ENCODE measurements at places on chromosomes 16 and 17. TPM values are rescaled to one million over a fixed set of nuclear protein-coding genes. Genes with fewer than 3 reads are reported as not detected.

Gene WNK4
- total RNA-seq = 0.12 TPM

Gene CES5A
- not detected for total RNA-seq

Gene P2RX1
- 0.78 TPM for total RNA-seq

- no peak overlapping the region for H3K4me3 ChIP-seq
- peaks cover 5% of the 10 kb centered on the region for H3K4me1 ChIP-seq
- peaks cover 41% of the 10 kb centered on the region for H3K27me3 ChIP-seq
- no peak overlapping the region for H3K27ac ChIP-seq
- no peak for DNase-seq
Observed at GRCh38 chr17:38451840-38452529, 23.7 kb downstream of the ARHGAP23 start.

GRCh38 chr17:40065769-40066510 is 3.2 kb downstream of the THRA start:
- H3K27ac ChIP-seq = no peak overlapping the region
- DNase-seq = no peak
- H3K27me3 ChIP-seq = peaks cover 36% of the 10 kb centered on the region
- no peaks in the 10 kb centered on the region for H3K36me3 ChIP-seq

DNA sequence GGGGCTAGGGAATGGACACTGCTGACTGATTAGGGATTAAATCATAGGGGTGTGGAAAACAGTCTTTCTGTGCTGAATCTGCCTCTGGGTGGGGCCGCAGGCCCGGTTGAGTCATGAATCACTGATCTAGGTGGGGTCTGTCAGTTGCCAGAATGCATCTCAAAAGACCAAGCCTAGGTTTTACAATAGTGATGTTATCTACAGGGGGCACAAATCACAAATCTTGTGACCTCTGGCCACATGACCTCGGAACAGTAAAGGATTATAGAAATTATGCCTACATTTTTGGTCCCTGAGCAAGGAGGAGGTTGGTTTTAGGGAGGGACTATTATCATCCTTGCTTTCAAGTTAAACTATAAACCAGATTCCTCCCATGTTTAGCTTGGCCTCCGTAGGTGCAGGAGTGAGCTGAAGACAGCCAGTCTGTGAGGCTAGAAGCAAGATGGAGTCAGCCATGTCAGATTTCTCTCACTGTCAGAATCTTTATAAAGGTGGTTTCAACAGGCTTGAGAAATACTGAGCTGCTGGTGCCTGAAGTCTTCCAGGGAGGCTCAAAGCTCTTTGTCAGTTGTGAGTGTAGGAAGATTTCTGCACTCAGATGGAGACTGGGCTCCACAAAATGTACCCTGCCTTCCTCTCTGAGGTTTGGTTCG is 12.9 kb downstream of the GNGT2 start:
- H3K4me3 ChIP-seq = no peak overlapping the region
- H3K27me3 ChIP-seq = no peaks in the 10 kb centered on the region
- H3K4me1 ChIP-seq = peaks cover 30% of the 10 kb centered on the region
- no peak for DNase-seq
- H3K27ac ChIP-seq = no peak overlapping the region

All from activated CD4-positive, alpha-beta T cell treated with anti-CD3 and anti-CD28 coated beads, Interleukin-2, amount 10 ng/mL, durations not matched to agents 24 days and 14 days (primary cell).